HEK293T (cell line): ENCODE measurements at places on chromosomes 16 and 17.

GRCh38 chr16:84753412-84754326, 53.9 kb downstream of the USP10 start:
- DNase-seq: no peak

DNA sequence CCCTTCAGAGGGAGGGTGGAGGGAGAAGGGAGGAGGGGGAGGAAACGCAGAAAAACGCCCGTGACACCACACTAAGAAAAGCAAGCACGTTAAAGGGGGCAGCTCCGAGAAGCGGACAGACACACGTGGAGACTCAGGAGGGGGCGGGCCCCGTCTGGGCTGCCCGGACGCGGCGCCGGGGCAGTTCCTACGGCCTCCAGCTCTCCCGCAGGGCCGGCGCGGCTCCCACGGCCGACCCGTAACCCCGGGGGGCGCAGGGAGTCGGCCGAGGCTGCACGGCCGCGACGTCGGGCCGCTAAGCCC, 362 bp downstream of the KLHDC4 start:
- DNase-seq: peak; percentile 37

- DNase-seq: no peak
Measured at GRCh38 chr17:82772026-82772425, 20.2 kb downstream of the TBCD start.

GRCh38 chr17:65542610-65543009, 18.8 kb downstream of the AXIN2 start:
- no peak for DNase-seq

GRCh38 chr16:3187798-3188674, at the start of gene OR1F1:
Gene OR1F1 (plus strand): TSS chr16:3188204.
- peak; percentile 34 for DNase-seq

- DNase-seq: no peak
Measured at GRCh38 chr17:50058296-50058953, 2.5 kb downstream of the ITGA3 start.

GRCh38 chr17:74713171-74713755, 540 bp upstream of the CD300LF start:
- no peak for DNase-seq

DNA sequence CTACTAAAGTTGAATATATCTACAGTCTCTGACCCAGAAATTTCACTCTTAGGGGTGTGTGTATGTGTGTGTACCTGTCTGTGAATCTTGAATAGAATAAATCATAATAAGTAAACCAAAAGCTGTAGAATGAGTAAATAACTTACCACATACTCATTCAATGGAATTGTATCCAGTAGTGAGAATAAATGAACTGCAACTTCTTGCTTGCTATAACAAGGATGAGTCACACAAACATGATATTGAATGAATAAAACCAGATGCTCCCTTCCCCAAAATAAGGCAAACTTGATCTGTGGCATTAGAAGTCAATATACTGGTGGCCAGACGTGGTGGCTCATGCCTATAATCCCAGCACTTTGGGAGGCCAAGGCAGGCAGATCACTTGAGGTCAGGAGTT, 259.8 kb upstream of the MON1B start:
- no peak for DNase-seq
